ENCODE measurements at places on chromosomes 12 and 14.

DNA sequence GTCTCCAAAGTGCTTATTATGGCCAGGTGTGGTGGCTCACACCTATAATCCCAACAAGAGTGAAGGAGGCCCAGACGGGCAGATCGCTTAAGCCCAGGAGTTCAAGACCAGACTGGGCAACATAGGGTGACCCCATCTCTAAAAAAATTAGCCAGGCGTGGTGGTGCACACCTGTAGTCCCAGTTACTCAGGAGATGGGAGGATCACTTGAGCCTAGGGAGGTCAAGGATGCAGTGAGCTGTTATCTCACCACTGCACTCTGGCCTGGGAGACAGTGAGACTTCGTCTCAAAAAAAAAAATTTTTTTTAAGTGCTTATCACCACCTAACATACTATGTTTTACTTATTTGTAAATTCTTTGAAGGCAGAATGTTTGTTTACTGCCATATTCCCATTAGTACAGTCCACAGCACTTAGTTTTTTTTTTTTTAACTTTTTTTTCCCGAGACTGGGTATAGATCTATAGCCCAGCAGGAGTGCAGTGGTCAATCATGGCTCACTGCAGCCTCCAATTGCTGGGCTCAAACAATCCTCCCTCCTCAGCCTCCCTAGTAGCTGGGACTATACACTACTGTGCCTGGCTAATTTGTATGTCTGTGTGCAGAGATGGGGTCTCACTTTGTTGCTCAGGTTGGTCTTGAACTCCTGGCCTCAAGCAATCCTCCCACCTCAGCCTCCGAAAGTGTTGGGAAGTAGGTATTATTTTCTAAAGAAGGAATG lies 4.7 kb upstream of the KANSL2 start:
- no peak for DNase-seq

GRCh38 chr12:12365446-12365802 lies 8.5 kb downstream of the BORCS5 start:
- DNase-seq, result no peak

DNA sequence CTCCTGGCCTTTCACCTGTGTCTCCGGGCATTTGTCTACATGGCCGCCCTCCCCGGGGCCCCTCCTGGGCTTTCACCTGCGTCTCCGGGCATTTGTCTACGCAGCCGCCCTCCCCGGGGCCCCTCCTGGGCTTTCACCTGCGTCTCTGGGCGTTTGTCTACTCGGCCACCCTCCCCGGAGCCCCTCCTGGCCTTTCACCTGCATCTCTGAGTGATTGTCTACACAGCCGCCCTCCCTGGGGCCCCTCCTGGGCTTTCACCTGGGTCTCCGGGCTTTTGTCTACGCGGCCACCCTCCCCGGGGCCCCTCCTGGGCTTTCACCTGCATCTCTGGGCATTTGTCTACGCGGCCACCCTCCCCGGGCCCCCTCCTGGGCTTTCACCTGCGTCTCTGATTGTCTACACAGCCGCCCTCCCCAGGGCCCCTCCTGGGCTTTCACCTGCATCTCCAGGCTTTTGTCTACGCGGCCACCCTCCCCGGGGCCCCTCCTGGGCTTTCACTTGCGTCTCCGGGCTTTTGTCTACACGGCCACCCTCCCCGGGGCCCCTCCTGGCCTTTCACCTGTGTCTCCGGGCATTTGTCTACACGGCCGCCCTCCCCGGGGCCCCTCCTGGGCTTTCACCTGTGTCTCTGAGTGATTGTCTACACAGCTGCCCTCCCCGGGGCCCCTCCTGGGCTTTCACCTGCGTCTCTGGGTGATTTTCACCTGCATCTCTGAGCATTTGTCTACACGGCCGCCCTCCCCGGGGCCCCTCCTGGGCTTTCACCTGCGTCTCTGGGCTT lies 68.0 kb upstream of the GALNT9 start:
- DNase-seq, result no peak

DNA sequence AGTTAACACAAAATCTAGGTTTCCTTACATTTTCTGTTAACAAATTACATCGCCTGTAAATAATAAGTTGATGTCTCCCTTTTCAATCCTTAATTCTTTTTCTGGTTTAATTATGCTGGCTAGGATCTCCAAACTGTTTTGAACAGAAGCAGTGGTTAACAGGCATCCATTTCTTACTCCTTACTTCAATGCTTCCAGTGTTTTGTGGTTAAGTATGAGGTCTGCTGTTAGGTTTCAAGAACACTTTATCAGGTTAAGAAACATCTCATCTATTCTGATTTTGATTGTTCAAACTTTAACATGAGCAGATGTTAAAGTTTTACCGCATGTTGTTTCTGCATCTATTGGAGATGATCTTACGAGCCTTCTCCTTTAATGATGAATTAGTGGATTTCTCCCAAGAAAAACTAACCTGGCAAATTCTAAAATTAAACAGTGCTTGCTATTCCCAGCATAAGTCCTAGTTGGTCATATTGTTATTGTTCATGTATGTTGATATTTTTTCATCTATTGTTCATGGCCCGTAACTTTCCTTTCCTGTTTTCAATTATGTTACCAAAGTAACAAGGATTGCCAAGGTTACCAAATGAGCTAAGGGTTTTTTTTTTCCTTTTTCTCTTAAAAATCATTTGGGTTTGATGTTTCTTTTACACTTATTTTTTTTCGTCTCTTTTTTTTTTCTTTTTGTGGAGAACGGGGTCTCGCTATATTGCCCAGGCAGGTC lies 33.4 kb downstream of the POLE start:
- no peak for DNase-seq

GRCh38 chr12:32435921-32436705 lies 36.8 kb downstream of the FGD4 start:
- no peak for DNase-seq

DNA sequence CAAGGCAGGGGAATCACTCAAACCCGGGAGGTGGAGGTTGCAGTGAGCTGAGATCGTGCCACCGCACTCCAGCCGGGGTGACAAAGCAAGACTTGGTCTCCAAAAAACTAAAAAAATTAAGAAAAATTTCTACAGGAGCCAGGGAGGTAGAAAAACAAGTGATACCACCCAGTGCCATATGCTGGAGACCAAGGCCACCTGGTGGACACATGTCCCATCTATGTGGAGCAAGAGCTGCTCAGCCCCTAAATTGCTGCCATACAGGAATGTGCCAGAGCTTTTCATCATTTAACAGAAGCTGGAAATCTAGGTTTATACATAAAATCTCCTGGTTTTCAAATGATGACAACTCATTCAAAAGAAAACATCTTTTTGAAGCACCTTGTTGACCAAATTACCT lies 61.4 kb upstream of the ELK3 start:
- DNase-seq, result no peak

DNA sequence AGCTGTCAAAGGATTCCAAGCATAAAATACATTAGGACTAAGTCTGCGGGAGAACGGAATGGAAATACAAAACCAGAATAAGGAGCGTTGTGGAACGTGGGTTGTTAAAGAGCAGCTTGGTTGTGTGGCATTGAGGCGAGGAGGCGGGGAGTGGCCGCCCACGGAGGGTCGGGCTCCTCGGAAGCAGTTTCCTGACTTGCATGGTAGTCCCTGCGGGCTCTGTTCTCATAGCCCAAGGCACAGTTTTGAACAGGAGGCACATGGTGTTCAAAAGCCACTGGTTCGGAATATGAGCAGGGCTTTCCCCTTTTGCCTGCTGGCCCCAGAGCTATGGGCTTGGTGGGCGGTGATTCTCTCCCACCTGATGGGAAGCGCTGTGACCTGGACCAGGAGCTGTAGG lies 12.2 kb downstream of the DDX51 start:
- DNase-seq, result no peak

- no peak for DNase-seq
These were observed at the start of gene CTSG for GRCh38 chr14:24576182-24576581. CTSG (minus strand) TSS chr14:24576250; CDS start chr14:24576223, 27 bp downstream.

- DNase-seq, result no peak
These were observed 27.9 kb downstream of the HSP90AA1 start for GRCh38 chr14:102058961-102059360.

DNA sequence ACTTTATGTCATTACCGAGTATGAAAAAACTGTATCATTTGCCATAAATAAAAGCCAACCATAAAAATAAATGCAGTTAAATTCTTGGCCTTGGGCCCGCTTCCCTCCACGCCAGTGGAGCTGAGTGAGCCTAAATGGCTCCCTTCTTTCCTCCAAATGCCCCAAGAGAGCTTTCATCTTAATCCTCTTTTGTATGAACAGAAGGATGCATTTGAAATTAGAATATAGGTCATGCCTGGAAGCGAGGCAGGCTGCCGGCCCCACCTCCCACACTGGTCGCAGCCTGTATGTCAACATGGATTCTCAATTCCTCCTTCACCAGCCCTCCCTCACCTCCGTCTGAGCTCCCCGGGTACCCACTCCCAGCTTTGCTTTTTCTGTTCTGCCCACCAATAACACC lies 245.7 kb downstream of the SLC15A4 start:
- DNase-seq, result no peak

GRCh38 chr14:54814076-54814475 lies 88.5 kb downstream of the GCH1 start:
- DNase-seq, result no peak

- no peak for DNase-seq
These were observed 51.0 kb upstream of the SRSF5 start for GRCh38 chr14:69715725-69716477.

DNA sequence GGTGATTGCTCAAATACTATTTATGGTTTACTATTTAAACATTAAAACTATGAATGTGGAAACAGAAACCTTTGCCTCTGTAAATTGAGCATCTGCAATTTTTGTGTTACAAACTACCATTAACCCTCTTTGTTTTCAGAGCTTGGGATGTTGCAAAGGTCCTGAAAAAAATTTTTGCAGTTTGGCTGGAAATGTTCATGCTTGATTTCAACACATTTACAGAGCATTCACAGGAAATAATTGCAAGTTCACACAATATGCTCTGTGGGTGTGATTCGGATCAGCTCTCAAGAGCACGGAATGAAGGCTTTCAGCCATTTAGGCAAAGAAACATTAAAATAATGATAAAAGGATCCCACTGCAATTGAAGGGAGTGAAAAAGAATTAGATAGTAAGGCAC lies 232.9 kb downstream of the ATP23 start:
- DNase-seq, result no peak

DNA sequence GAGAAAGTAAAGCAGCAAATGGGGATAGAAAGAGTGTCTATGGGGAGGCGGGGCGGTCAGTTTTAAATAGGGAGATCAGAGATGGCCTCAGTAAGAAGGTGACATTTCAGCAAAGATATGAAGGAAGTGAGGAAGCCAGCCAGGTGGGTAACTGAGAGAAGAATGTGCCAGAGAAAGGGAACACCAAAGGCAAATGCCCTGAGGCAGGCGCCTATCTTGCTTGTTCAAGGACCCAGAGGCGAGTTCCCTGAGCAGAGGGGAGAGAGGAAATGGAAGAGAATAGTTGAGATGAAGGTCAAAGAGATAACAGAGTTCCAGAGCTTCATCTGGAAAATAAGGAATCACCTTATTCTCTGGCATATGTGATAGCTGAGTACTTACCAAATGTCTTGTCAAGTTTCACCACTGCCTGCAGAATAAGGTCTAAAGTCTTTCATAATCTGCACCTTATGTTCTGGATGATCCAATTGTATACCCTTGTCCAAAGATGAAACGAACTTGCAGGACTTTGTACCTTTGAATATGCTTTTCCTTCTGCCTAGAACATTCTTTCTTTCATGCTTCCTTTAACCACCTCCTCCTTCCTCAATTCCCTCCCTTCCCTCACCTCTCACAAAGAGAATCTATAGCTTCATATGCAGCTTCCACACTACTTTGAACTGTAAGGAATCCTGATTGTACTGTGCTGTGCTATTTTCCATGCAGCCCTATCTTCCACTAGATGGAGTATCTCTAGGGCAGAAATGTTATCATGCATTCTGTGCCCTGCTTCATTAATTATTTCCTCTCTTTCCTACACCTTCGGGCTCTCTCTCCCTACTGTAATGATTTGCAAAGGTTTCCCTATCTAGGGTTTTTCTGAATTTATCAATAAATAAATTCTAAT lies 38.5 kb downstream of the GNPTAB start:
- DNase-seq, result no peak

DNA sequence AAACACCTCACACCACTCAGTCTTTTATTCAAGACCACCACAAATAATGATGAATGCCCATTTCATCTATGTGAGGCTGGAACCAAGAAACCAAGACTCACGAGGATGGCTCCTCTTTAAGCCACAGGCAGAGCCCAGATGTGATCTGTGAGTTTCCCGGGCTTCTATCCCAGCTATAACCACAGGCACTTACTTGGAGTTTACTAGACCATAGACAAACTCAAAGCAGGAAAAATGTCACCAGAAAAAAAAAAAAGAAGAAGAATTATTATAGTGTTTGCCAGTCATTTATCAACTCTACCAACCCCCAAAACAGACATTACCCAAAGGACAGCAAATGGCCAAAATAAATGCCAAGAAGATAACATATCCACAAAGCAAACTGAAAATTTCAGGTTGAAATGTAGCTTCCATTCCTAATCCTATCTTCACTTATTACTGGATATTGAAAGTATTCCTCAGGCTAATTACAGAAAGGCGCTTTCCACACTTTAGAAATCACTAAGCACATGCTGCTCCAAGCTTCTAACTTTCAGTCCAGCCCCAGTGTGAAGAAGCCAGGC lies 44.7 kb downstream of the ZFYVE1 start:
- DNase-seq, result no peak

- no peak for DNase-seq
These were observed 19.8 kb downstream of the KRT80 start for GRCh38 chr12:52171950-52172512.

DNA sequence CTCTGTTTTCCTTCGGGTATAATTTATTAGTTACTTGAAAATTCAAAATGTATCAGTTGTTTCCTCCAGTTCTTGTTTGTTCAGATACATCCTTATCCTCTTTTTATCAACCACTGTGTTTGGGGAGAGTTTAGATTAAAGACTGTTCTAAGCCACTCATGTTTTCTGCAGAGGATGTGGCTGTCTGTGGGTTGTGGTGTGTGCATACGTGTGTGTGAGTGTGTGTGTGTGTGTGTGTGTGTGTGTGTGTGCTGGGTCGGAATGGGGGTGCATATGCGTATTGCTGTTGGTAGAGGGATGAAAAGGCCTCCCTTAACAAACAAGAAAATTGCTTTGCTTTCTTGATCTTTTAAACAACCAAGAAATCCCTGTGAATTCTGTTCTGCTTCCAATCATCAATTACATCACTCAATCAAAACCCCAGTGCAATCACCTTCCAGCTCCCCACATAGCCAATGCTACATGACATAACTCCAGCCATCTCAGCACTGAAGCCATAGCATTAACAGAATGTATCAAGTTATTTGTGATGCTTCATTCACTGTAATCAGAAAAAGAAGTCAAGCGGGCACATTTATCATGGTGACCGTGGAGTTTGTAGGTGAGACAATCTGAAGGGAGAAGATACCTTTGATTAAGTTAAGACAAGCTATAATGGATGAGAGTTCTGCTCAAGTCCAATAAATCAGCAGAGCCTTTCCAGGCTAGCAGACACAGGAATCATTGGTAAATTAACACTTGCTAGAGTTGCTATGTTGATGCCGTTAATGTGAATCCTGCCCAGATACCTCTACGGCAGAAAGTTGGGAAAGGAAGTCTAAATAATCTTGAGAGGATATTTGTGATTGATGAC lies 131.9 kb downstream of the RMST start:
- no peak for DNase-seq

DNA sequence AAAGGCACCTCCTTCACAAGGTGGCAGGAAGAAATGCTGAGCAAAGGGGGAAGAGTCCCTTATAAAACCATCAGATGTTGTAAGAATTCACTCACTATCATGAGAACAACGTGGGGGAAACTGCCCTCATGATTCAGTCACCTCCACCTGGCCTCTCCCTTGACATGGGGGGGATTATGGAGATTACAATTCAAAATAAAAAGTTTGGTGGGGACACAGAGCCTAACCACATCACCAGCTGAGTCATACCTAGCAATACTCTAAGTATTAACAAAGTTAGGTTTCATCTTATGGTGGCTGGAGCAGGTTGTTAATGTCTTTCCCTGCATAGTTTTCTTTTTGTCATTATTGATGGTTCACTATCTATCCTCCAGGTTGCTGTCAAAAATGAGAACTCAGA lies 113.2 kb upstream of the PPFIA2 start:
- no peak for DNase-seq

All from stimulated activated CD8-positive, alpha-beta memory T cell treated with anti-CD3 and anti-CD28 coated beads, Interleukin-7, amount 100 ng/mL, for 24 hours (primary cell).